PC-3 (cell line): ENCODE measurements at places on chromosomes 1 and 21. TPM values are rescaled to one million over a fixed set of nuclear protein-coding genes. Genes with fewer than 3 reads are reported as not detected.

C1orf185 gene
- not detected in 2 replicates for total RNA-seq

RGS1 gene
- not detected in 2 replicates for total RNA-seq

TFAP2E gene
- total RNA-seq: 0.26 and 1.4 TPM in 2 replicates

IFI44L gene
- total RNA-seq: 4.1 and 5.5 TPM in 2 replicates

ATXN7L2 gene
- 9.2 and 9.4 TPM in 2 replicates for total RNA-seq

DNA sequence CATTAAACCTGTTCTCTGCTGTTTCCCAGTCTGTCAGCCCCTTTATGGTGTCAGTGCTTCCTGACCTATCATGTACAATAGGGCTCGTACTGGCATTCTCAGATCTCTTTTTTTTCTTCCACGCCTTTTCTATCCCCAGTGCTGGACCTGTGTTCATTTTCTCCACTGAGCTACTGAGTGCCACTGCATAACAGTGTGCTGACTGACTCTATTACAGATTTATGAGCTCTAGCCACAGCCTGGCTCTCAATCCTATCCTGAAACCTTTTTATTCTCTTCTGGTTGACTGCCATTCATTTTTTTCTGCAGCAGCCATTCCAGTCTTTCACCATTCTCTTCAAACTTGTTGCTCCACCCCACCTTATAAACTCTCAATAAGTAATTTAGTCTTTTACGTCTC lies 59.6 kb upstream of the MACF1 start:
- peaks cover 28% of the 10 kb centered on the region for H3K4me1 ChIP-seq
- H3K36me3 ChIP-seq: no peaks in the 10 kb centered on the region
- no peak for DNase-seq
- H3K4me3 ChIP-seq: no peak overlapping the region
- no peaks in the 10 kb centered on the region for H3K27me3 ChIP-seq

GRCh38 chr1:13706046-13706445 lies 6.1 kb downstream of the PRDM2 start:
- no peaks in the 10 kb centered on the region for H3K27me3 ChIP-seq
- no peak overlapping the region for H3K27ac ChIP-seq
- no peaks in the 10 kb centered on the region for H3K36me3 ChIP-seq
- no peak for DNase-seq
- H3K4me3 ChIP-seq: no peak overlapping the region
- H3K4me1 ChIP-seq: peaks cover 4% of the 10 kb centered on the region; the same call in 1 of the 2 replicates

DNA sequence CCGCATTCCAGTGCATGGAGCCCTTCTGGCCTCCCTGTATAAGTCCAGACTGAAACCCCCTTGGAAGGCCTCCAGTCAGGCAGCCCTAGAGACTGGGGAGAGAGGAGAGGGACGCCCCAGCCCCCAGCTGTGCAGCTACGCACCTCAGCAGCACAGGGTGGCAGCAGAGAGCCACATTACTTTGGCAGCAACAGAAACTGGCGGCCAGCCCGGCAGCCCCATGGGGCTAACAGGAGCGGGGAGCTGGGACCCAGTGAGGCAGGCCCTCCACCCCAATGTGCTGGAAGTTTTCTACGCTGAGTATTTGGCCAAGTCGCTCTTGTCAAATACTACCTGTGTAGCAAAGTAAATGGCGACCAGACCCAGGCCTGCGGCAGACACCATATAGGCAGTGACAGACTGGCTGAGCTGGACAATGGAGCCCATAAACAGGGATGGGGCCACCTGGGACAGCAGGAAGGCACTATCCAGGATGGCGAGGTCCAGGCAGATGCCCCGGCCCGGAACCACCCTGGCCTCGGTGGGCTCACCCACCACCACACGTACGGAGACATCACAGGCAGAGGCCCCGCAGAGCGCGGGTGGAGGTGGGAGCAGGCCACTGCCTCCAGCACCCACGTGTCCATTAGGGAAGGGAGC lies 21.2 kb downstream of the SLC45A3 start:
- DNase-seq: peak; percentile 85
- peaks cover 8% of the 10 kb centered on the region for H3K4me1 ChIP-seq
- peaks cover 8% of the 10 kb centered on the region; the same call in 1 of the 2 replicates for H3K36me3 ChIP-seq
- no peaks in the 10 kb centered on the region for H3K27me3 ChIP-seq
- no peak overlapping the region for H3K27ac ChIP-seq
- no peak overlapping the region for H3K4me3 ChIP-seq

DNA sequence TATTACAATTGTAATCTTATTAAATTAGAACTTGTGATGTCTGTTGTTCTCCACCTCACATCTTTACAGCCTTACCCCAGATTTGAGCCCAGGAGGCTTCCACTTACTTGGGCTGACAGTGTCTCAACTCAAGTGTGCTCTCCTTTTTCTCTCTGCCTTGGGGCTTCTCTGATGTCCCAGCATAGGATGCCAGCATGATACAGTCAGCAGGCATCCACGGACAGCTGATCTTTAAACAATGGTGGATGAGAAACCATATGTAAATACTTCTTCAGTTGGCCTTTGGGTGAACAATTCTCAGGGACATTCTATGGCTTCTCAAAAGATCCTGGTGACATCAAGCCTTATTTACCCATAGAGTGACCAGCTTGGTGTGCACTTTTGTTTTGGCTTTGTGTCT lies 107.6 kb upstream of the GORAB start:
- H3K27ac ChIP-seq: no peak overlapping the region
- H3K4me1 ChIP-seq: no peaks in the 10 kb centered on the region
- H3K36me3 ChIP-seq: no peaks in the 10 kb centered on the region
- H3K27me3 ChIP-seq: peaks cover 26% of the 10 kb centered on the region
- DNase-seq: peak; percentile 26

DNA sequence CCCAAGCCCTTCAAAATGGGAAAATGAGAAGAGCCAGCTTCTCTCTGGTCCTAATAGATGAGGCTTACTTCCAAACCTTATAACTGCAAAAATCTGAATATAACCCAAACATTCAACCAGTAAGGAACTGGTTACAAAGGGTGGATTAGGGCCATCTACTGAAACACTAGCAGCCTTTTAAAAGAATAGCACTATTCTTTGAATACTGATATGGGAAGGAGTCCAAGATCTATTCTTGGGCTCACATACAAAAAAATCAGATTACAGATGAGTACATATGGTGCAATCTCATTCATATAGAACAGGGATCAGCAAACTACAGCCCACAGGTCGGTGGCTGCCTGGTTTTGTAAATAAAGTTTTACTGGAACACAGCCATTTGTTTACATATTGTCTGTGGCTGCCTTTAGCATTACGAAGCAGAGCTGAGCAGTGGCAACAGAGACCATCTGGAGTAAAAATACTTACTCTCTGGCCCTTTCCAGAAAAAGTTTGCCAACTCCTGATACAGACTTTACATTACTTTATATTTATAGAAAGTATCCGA lies 167.7 kb downstream of the ZSCAN20 start:
- no peak overlapping the region for H3K27ac ChIP-seq
- H3K36me3 ChIP-seq: no peaks in the 10 kb centered on the region
- H3K27me3 ChIP-seq: peaks cover 66% of the 10 kb centered on the region
- H3K4me1 ChIP-seq: no peaks in the 10 kb centered on the region
- peak; percentile 22 for DNase-seq

DNA sequence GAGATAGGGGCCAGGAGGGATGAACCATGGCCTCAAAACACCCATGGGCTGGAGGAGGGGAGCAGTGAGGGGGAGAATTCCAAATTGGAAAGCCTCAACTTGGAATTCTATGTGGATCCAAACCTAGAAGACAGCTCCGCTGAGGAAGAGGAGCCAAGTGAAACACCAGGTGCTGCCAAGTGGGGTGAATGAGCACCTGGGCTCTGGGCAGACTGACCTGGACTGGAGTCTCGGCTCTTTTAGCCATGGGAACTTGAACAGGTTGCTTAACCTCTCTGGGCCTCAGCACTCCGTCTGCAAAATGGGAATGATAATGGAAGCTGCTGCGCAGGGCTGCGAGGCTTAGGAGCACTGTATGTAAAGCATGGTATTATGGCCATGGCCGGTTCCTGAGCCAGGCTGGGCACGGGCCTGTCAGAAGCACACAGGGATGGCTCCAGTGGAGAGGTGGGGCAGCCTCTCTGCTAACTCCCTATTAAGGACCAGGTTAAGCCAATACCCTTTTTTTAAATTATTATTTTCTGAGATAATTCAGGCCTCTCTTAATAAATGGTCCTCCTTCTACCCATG lies 81.5 kb downstream of the SYT2 start:
- H3K4me1 ChIP-seq: no peaks in the 10 kb centered on the region
- no peak overlapping the region for H3K4me3 ChIP-seq
- no peaks in the 10 kb centered on the region for H3K27me3 ChIP-seq
- no peak for DNase-seq

DNA sequence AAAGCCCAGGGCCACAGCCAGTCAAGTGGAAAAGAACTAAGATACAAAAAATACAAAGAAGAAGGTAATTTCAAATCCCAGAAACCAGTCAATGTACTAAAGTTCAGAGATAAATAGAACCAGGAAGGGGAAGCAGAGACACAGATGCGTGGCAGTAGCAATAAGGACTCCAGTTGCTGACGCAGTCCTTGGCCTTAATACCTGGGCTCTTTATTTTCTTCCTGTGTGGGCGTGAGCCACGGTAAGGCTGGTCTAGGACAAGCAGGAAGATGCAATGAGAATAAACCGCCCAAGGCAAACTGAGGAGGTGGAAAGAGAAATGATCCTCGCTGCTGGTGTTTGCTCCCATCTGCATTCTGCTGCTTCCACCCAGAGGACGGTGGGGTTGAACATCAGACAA lies 65.6 kb upstream of the PLXNA2 start:
- DNase-seq: no peak
- H3K4me3 ChIP-seq: no peak overlapping the region
- no peaks in the 10 kb centered on the region for H3K36me3 ChIP-seq
- H3K27me3 ChIP-seq: peaks cover 43% of the 10 kb centered on the region

DNA sequence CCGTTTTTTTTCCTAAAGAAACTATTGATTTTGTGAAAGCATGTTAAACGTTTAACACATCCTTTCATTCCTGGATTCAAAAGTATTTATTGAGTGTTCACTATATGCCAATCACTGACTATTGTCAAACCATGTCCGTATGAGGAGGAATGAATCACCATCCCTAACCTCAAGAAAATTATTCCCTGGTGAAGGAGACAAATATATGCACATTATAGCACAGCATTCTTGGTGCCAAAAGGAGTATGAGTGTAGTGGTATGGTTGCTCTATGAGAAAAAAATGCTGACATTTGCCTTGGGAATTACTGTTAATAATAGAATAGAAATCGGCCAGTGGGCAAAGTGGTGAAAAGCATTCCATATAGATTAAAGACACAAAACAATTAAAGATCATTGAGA lies 1390.1 kb downstream of the MRPL39 start:
- no peak overlapping the region for H3K27ac ChIP-seq
- no peaks in the 10 kb centered on the region for H3K36me3 ChIP-seq
- no peak overlapping the region for H3K4me3 ChIP-seq
- DNase-seq: peak; percentile 49
- no peaks in the 10 kb centered on the region for H3K27me3 ChIP-seq

- H3K27ac ChIP-seq: peak overlapping the region; percentile 46
- peaks cover 20% of the 10 kb centered on the region for H3K4me1 ChIP-seq
- H3K36me3 ChIP-seq: no peaks in the 10 kb centered on the region
These were observed 171.0 kb downstream of the ZZZ3 start for GRCh38 chr1:77511440-77511840.

DNA sequence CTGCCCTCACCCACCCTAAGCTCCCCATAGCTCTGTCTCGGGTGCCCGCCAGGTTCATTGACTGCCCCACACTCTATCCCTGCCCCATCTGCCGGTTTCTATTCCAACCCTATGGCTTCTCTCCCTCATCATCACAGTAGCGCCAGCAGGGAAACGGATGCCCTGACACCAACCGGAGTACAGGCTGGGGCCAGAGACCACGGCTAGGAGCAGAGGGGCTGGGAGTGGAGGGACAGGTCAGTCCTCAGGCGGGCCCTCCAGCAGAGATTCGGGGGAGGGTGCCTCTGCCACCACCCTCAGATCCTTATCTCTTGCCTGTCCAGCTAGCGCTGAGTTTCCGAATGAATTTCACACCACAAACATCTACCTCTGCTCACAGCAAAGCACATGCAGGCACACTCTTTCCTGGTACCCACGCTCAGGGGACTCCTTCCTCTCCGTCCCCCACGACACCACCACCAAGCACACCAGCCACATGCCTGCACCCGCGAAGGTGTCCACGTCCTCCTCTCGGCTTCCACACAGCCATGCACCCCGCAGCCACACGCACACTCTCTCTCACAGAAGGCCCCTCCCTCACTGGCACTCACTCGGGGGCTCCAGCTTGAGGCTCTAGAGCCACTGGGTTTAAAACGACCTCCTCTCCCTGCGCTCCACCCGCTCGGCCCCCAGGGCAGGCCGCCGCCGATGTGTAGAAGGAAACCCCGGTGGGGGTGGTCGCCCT lies 7.2 kb downstream of the TAL1 start:
- no peaks in the 10 kb centered on the region for H3K4me1 ChIP-seq
- no peak for DNase-seq
- H3K4me3 ChIP-seq: no peak overlapping the region

DNA sequence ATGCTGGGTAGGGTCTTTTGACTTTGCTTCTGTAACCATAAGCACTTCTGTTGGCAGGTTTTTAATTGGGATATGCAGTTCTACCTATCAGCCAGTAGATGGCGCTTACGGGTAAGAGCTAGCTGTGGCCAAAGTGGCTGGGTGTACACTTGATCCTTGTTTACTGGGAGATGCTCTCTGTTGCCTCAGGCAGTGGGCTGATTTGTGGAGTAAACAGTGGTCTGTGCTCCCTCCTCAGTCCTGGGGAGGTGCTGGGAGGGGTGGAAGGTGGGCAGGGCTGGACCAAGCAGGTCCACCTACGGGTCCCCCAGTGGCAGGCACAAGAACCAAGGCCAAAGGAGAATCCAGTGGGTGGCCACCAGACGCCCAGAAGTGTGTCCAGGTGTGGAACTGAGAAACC lies 43.4 kb downstream of the RALGPS2 start:
- peaks cover 7% of the 10 kb centered on the region; the same call in 1 of the 2 replicates for H3K36me3 ChIP-seq
- H3K4me1 ChIP-seq: no peaks in the 10 kb centered on the region

DNA sequence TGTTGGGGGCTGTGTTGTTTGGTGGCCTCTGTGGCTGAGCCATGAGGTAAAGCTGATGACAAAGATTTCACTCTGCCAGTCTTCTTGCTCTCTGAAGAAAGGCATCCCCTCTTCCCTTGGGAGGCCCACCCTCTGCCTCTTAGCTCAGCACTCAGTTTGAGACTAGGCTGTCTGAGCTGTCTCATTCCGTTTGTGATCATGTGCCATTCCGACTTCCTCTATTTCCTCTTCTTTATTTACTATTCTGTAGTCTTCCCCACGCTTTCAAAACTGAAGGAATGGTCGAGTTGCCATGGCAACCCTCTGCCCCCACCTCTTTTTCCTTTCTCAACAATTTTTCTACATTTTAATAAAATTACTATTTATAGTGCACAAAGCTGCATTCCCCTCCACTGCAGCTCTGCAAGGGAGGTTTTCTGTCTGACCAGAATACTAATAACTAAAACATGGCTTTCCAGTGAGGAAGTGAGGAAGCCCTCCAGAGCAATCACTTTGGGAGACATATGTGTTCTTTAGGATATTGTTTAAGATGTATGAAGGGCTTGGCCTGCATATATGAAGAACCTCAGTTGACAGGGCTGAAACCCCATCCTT lies 30.8 kb downstream of the KCNA3 start:
- no peaks in the 10 kb centered on the region for H3K36me3 ChIP-seq
- H3K4me1 ChIP-seq: peaks cover 3% of the 10 kb centered on the region; the same call in 1 of the 2 replicates
- H3K27me3 ChIP-seq: peaks cover 17% of the 10 kb centered on the region
- H3K27ac ChIP-seq: no peak overlapping the region
